Purkinje cell (primary cell): ENCODE measurements at places on chromosomes 1 and 21. TPM values are rescaled to one million over a fixed set of nuclear protein-coding genes. Genes with fewer than 3 reads are reported as not detected.

The KCNA2 gene
- 55.5 and 87.7 TPM in 2 replicates for polyA plus RNA-seq

The DMBX1 gene
- not detected in 2 replicates for polyA plus RNA-seq

The ADAM30 gene
- not detected in 2 replicates for polyA plus RNA-seq

The SAMD13 gene
- polyA plus RNA-seq: 0.84 and 1.0 TPM in 2 replicates

The BSND gene
- not detected in 2 replicates for polyA plus RNA-seq

The PDE4B gene
- polyA plus RNA-seq: 6.1 and 13.5 TPM in 2 replicates

The COL24A1 gene
- 0.83 TPM in 1 of 2 replicates, not detected in the other for polyA plus RNA-seq
